ENCODE measurements at places on chromosomes 16 and 17.

GRCh38 chr17:30084788-30085187, 31.8 kb upstream of the NSRP1 start:
- DNase-seq = no peak

- DNase-seq = no peak
Observed at GRCh38 chr16:82603784-82604411, 22.9 kb upstream of the CDH13 start.

- no peak for DNase-seq
Observed at GRCh38 chr17:3915995-3916696, at the start of gene P2RX1. TSS of gene P2RX1 (minus strand) at chr17:3916465. CDS start at chr17:3916225, 240 bp downstream.

DNA sequence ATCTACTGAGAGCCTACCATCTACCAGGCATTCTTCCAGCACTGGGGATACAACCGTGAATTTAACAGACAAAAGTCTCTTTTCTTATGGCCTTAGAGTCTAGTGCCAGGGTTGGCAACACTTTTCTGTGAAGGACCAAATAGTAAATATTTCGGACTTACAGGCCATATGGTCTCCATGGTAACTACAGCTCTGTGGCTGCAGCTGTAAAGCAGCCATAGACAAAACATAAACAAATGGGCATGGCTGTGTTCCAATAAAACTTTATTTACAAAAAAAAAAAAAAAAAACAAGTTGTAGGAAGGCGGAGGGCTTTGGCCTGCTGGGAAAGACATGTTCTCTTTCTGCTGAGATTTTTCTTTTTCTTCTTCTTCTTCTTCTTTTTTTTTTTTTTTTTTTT, 98.7 kb downstream of the ABCC12 start:
- DNase-seq = no peak

GRCh38 chr17:63277629-63278028, 168.5 kb downstream of the CYB561 start:
- no peak for DNase-seq

- no peak for DNase-seq
Observed at GRCh38 chr16:983044-984030, 1.8 kb downstream of the SOX8 start.

Measured in COR-L47 (cell line).